ENCODE measurements at places on chromosomes 5 and 9.

DNA sequence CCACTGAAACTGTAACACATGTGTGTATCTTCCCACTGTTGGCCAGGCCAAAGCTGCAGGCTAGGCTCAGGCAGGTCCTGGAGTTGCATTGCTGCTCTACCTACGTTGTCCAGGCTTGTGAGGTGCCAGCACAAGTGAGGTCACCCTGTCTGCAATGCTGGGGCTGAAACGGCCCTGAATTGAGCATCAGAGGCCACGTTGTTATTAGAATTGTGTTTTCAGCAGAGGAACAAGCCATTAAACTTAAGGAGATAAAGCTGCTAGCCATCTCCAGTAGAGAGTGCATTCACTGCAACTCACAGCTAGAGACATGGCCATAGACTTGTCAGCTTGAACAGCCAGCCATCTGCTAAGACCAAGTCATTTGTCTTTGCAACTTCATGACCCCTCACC, 191.8 kb downstream of the SEMA6A start:
- DNase-seq = no peak

DNA sequence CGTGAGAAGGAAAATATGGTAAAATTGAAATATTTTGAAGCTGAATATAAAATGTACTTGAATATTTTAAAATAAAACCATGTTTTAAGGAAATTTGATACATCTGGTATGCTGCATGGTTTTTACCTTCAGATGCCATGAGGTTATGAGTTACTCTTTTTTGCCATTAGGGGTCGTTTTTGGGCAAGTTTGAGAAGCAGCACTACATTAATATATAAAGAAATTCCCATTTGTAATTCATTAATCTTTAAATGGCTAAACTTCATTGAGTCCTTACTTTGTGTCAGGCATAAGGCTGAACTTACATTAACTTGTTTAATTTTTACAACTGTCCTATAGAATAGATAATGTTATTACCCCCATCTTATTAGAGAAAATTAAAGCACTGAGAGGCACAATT, 152.3 kb downstream of the KDM4C start:
- no peak for DNase-seq

DNA sequence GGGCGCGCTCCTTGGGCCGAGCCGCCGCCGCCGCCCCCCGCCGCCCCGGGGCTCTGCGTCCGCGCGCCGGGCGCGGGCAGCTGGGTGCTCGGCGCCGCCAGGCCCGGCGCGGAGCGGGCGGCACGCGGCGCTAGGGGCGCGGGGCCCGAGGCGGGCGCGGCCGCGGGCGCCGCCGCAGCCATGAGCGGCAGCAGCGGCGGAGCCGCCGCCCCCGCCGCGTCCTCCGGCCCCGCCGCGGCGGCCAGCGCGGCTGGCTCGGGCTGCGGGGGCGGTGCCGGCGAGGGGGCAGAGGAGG, 351 bp downstream of the TRIO start:
- no peak for DNase-seq

- DNase-seq = no peak
These were observed 423.3 kb downstream of the EFNA5 start for GRCh38 chr5:107247427-107247826.

DNA sequence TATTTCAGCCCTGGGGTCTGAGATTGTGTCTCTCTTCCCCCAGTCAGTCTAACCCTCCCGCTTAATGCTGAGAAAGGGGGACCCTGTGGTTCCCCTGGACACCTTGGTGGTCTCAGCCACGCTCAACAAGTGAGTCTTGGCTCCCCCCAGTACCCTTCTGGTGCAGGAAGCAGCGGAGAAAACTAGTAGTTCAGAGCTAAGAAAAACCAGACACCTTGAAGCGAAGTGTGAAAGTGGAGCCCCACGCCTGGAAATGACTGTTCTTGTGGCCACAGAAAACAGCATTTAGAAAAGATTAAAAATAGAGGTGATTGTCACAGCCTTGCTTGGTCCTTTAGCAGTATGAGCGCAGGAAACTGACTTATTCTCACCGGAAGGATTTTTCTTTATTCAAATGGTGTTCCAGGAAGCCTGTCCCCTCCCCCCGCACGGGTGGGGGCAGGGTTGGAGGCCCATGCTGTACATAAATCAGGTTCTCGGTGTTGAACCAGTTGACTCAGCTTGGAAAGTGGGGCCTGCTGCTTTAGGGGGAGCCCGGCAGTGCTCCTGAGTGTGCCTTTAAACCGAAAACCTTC, 8.1 kb downstream of the ARPC5L start:
- no peak for DNase-seq

GRCh38 chr9:127133739-127134167, 11.3 kb upstream of the ANGPTL2 start:
- DNase-seq = peak; percentile 63

- no peak for DNase-seq
These were observed 263.4 kb downstream of the GRIA1 start for GRCh38 chr5:153753645-153754432.

- no peak for DNase-seq
These were observed 136.4 kb downstream of the KDM4C start for GRCh38 chr9:6894135-6894534.

- DNase-seq = peak; percentile 67
These were observed at the start of gene TBC1D9B for GRCh38 chr5:179907556-179908324. Gene TBC1D9B (minus strand): TSS chr5:179907897. CDS start chr5:179907821, 76 bp downstream.

Data from amniotic stem cell (primary cell).